Foreskin fibroblast (primary cell): ENCODE measurements at places on chromosomes 11 and 22.
A peak's percentile ranks its signal among the peaks of the same experiment; 100 is the strongest.

DNA sequence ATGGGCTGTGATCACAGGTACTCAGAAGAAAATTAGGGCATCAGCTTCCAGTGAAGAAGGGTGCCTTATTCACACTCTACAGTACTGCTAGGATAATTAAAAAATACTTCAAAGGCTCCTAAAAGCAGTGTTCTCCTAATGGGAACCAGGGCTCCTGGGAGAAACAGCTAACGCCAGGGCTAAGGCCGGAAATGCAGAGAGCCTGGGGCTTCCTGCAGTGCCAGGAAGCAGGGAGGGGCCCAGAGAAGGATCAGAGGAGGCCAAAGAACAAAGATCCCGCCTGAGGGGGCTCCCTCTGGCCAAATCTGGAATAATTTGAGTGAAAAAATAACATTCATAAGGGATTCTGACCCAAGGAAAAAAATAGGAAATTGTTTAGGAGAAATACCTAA is 27.5 kb downstream of the TOLLIP start:
- no peak for DNase-seq

DNA sequence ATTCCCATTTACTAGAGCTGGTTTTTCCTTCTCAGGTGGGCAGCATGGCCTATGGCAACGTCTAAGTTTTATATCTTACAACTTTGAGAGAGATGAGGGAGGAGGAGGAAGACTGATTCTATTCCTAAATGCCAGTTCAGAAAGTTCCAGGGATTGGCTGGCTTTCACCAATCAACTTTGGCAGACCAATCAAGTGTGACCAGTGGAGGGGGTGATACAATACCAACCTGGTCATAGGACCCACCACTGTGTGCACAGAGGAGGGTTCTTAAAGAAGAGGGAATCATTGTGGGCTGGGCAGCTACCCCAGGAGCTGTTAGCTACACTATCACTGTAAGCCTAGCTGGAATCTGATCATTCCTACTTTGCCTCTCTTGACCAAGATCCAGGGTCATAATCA is 8.1 kb downstream of the DIXDC1 start:
- DNase-seq = no peak

DNA sequence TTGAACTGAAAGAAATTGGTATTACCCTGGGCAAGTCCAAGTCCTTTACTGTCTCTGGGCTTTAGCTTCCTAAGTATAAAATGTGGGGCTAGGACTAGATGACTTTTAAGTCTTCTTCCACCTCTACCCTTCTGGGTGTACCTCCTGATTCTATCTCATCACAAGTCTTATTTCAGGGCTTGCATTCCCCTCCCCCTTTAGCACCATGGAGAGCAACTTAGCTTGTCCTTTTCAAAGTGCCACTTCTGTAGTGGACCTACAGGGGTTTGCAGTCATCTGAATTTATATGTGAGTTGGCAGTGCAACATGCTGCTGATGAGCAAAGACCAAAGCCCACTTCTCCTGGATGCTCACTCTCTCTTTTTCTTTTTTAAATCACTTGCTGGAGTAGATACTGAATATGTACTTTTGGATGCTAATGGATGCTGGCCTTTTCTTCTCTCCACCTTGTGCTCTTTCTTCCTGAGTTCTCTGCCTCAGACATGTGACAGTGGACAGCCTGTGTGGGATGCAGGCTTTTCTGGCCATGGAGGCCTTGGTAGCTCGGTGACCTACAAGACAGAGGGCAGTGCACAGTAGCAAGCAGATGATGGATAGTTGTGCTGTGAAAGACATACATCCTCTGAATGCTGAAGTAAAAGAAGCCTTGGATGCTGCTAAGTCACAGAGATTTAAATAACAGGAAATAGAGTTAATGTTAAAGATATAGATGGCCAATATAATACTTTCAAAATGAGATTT is 185.0 kb downstream of the NELL1 start:
- no peak for DNase-seq

DNA sequence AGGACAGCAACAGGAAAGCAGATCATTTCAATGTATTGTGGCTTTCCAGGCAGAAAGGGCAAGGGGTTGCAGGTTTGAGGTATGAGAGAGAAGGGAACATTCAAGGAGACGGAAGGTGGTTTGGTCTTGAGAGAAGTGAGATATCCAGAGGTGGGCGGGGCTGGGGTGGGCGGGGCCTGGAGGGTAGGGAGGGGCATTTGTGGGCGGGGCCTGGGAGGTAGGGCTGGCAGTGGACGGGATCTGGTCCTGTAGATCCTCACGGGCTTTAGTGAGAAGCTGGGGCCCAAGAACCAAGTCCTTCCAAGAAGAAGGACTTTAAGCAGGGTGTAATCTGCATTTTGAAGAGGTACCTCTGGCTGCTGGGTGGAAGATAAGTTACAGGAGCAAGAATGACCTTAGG is 199.2 kb downstream of the MN1 start:
- no peak for DNase-seq

GRCh38 chr22:27801202-27801615 is 347 bp downstream of the MN1 start:
- peak; percentile 73 for DNase-seq

DNA sequence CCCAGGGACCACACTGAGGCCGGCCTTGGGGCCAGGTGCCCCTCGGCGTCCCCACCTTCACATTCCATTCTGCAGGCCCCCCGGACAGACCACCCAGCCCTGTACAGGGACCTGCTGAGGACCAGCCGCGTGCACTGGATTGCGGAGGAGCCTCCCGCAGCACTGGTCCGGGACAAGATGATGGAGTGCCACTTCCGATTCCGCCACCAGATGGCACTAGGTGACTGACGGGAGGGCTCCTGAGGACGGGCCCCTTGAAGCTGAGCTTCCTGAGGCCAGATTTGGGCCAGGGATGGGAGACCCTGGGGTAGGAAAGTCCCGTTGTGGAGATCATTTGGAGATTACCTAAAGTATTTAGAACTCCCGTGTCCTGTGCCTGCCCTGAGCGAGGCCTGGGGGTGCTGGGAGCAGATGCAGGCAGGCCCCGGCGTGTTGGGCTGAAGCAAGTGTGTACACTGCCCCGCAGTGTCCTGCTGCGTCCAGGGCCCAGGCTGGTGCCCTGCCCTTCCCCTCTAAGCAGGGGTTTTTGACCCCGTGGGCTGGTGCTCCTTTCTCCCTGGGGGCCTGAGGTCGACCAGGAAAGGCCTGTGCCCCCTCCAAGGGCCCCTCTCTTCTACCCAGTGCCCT is 20.0 kb downstream of the TRMU start:
- peak; percentile 76 for DNase-seq

DNA sequence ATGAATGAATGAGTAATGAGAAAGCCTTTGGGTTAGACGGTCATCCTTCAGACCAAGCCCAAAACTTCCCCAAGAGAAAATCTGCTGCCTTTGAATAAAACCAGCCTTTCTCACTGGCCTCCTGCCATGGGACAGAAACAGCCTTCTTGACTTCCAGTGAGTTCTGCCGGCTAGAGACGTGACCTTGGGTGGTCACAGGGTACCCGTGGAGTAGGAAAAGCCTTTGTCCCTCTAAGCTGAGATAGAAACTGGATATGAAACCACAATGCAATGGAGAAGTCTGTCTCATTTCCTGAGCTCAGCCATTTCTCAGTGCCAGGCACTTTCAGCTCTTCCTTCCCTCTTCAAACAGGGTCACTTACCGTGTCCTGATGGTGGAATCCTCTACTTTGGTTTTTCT is 21.2 kb upstream of the YWHAH start:
- DNase-seq = no peak

DNA sequence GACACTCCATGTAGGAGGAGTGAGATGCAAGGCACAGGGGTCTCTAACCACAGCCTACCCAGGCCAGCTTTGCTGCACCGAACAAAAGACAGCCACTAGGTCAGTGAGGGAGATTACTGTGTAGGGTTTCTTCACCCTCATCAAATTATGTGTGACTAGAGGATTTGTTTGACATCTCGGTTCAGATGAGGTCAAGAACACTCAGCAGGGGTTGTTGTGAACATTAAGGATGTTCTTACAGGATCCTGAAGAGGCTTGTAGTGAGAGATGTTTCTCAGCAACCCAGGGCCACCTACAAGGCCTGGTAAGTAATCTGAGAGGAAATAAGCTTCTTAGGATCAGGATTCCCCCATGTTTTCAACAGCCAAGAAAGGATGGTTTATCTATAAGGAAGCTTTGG is 202.1 kb downstream of the NXPE2 start:
- DNase-seq = no peak

DNA sequence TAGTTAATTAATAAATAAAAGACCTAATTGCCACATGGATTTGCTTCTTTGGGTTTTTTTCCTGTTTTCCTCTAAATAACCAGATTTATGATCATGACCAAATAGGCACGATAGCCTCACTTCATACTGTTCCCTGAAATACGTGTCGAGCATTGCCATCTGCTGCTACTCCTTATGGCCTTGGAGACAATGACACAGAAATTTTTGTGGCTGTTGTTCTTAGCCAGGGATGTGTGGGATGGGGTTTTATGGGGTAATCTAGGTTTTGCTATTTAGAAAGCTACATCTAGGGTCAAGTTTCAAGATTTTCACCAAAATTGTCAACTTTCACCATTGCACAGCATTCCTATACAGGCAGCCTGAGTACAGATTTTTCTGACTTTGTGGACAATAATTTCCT is 145.2 kb downstream of the DBX1 start:
- no peak for DNase-seq

GRCh38 chr11:85164743-85165142 is 462.4 kb downstream of the DLG2 start:
- DNase-seq = no peak

- no peak for DNase-seq
Measured at GRCh38 chr22:23858484-23858815, 775 bp downstream of the SLC2A11 start.

DNA sequence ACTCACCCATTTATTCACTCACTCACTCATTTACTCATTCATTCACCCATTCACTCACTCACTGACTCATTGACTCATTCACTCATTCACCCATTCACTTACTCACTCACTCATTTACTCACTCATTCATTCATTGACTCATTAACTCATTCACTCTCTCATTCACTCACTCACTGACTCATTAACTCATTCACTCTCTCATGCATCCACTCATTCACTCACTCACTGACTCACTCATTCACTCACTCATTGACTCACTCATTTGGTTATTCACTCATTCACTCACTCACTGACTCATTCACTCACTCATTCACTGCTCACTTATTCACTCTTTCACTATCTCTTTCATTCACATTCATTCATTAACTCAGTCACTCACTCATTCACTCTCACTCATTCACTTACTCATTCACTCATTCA is 2.5 kb upstream of the MUC5AC start:
- DNase-seq = no peak

DNA sequence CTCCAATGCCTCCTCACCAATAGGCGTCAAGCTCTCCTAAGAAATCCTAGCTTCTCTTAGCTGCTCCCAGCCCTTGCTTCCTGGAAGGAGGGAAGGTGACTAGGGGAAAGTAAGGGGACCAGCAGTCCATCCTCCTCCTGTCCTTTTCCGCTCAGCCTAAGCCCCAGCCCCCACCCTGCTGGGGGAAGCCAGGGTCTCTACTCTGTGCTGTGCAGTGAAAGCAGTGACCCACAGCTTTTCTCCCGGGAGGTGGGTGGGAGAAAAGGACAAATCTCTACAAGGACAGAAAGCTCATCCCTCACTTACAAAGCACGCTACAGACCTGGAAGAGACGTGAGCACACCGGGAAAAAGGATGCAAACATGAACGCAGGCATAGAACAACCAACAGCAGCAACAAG is 30.9 kb upstream of the PHLDA2 start:
- no peak for DNase-seq

DNA sequence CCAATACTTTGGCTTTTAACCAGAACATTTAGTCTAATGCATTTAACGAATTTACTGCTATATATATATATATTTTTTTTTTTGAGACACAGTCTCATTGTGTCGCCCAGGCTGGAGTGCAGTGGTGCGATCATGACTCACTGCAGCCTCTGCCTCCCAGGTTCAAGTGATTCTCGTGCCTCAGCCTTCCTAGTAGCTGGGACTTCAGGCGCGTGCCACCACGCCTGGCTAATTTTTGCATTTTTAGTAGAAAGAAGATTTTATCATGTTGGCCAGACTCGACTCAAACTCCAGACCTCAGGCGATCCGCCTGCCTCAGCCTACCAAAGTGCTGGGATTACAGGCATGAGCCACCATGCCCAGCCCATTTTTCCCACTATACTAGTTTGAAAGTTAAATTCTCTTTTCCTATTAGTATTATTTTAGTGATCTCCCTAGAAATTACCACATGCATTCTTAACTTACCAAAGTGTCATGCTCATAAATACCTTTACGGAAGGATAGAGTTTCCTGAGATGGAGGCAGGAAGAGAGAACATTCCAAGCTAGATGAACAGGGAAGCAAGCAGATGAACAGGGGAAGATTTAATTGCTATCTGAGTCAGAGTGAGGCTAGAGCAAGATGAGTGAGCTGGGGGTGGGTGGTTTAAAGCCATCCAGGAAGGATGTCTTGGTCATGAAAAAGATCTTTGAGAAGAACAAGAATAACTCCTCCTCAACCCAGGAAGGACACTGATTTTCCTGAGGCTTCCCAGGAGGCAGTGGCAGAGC is 4.4 kb upstream of the PGAP2 start:
- DNase-seq = peak; percentile 78

GRCh38 chr22:32204040-32204855 is 625 bp downstream of the RFPL2 start:
- no peak for DNase-seq

GRCh38 chr22:43731988-43732387 is 80.1 kb downstream of the EFCAB6 start:
- DNase-seq = no peak

GRCh38 chr11:30411383-30411782 is 88.5 kb downstream of the ARL14EP start:
- no peak for DNase-seq

- no peak for DNase-seq
Measured at GRCh38 chr11:109856928-109857327, 236.3 kb upstream of the ZC3H12C start.

DNA sequence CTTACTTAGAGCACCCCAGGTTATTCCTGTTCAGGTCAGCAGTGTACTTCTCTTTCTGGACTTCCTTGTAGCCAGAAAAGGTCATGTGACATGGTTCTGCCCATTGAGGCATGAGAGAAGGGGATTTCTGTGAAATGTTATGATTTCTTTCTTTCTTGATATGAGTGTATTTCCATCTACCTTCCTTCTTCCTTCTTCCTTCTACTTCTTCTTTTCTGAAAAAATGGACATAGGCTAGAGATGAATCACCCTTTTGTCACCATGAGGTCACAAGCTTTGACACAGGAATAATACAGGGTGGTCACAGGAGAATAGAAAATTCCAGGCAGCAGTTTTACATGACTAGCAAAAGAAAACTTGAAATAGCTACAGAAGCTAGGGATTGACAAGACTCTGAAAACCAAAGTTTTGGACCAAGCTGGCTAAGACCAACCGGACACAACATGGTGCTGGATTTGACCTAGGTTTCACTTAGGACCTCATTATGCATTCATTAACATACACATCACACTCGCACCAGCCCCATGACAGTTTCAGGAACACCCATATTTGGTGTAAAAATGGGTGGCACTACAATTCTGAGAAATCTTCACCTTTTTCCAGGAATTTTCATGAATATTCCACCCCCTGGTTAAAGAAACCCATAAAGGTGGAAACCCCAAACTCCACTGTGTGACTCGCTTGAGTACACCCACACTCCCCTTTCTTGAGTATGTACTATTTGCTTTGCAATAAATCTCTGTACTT is 21.2 kb upstream of the MAP6 start:
- DNase-seq = peak; percentile 8

- no peak for DNase-seq
Measured at GRCh38 chr11:113628912-113629311, 77.2 kb downstream of the TMPRSS5 start.
